ENCODE measurements at places on chromosomes 1 and 21.

- DNase-seq, result no peak
Observed at GRCh38 chr1:63898428-63899196, 124.8 kb downstream of the ROR1 start.

DNA sequence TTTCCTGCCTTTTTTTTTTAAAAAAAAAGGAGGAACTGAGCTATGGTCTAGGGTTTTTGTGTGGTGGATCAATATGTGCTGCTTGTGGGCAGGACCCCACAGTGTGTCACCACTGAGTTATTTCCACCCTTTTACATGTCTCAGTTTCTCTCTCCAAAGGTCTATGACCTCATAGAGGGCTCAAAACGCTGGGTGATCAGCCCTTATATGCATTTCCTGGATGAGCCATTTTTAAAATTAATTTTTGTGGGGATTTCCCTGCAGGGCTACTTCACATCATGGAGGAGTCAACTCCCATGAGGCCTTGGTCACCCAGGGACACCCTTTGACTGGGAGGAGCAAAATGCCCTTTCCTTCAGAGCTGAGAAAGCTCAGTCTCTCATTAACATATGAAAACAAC is 20.7 kb upstream of the HAO2 start:
- no peak for DNase-seq

DNA sequence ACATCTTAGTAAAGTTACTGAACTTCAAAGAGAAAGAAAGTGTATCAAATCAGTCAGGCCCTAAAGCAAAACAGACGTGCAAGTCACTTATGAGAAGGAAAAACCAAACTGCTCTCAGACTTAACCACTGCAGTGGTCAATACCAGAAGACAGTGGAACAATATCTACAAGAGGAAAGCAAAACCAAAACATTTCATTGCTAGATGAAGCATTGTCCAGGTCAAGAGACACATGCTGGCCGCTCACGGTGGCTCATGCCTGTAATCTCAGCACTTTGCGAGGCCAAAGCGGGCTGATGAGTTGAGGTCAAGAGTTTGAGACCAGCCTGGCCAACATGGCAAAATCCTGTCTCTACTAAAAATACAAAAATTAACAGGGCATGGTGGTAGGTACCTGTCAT is 82.0 kb upstream of the MROH9 start:
- DNase-seq, result no peak

GRCh38 chr1:17239420-17239819 is 9.5 kb upstream of the PADI3 start:
- no peak for DNase-seq

DNA sequence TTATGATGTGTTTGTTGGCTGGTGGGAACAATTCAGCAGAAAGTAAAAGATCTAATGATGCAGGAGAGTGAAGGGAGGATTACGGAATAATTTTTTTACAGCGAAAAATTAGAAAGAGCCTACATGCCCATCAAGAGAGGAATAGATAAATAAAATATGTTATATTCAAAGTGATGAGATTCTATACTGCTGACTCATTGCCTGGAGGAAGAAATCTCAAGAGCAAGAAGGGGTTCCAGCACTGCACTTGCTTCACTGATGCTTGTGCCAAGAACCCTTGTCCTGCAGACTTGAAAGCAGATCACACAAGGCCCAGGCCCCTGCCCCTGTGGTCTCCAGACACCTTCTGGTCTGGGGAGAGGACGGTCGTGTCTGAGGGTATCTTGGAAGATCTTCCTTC is 295.1 kb upstream of the POU3F1 start:
- no peak for DNase-seq

GRCh38 chr1:221074332-221074731 is 195.1 kb downstream of the HLX start:
- no peak for DNase-seq

GRCh38 chr1:43019226-43019625 is 60.6 kb upstream of the SLC2A1 start:
- DNase-seq, result no peak

DNA sequence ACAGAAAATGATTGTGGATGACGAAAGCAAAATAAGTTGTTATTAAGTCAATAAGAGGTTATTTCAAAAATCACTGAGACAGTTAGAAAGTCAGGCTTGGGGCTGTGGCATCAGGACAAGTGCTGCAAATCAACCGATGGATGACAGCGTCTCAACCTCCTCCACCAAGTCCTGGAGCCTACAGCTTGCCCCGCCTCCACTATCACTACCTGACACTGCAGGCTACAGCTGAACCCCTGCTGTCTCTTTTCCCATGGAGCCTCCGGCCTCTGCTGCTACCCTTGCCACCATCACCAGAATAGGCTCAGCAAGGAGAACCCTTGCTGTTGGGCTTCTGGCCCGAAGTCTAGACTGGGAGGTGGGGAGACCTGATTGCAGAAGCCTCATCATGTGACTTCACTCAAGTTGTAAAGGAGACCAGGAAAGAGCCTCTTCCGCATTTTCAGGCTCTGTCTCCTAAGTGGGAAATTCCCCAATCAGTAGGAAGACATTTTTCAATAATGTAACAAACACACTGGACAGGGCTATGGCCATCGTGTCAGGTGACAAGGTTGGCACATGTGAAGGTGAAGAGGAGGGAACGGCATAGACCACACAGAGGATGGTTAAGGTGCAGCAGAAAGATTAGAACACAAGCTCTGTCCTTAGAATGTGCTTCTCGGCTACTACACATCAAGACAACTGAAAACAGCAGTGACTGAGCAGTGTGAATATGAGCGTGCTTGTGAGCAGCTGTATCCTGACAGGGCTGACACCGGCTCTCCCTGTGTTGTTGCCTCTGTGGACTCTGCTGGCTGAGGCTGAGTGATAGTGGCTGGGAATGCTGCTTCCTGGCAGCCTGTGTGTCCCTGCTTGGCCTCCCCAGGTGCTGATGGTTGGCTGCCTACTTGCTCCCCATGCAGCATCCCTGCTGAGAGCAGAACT is 660.7 kb downstream of the PTPRU start:
- DNase-seq, result no peak

- DNase-seq, result no peak
Observed at GRCh38 chr1:239995281-239995680, 96.4 kb upstream of the FMN2 start.

- DNase-seq, result no peak
Observed at GRCh38 chr1:171742577-171742922, 685 bp upstream of the VAMP4 start.

GRCh38 chr21:33640697-33641351 is 717 bp downstream of the CRYZL1 start:
- DNase-seq, result no peak

DNA sequence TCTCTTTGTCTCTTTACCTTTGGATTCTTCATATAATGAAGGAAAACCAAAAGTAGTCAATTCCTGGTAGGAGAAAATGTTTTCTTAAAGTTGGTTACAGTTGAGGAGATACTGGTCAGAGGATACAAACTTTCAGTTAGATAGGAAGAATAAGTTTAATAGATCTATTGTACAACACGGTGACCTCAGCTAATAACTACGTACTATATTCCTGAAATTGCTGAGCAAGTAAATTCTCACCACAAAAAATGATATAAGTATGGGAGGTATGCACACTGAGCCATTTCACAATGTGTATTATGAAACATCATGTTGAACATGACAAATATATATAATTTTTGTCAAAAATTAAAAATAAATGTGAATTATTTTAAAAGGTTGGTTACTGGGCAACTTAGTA is 20.4 kb downstream of the SSX2IP start:
- no peak for DNase-seq

GRCh38 chr1:23211955-23212354 is 5.3 kb downstream of the HTR1D start:
- DNase-seq, result no peak

GRCh38 chr1:12405325-12406210 is 175.7 kb downstream of the VPS13D start:
- DNase-seq, result no peak

- no peak for DNase-seq
Observed at GRCh38 chr1:74324684-74325448, 89.7 kb downstream of the TNNI3K start.

DNA sequence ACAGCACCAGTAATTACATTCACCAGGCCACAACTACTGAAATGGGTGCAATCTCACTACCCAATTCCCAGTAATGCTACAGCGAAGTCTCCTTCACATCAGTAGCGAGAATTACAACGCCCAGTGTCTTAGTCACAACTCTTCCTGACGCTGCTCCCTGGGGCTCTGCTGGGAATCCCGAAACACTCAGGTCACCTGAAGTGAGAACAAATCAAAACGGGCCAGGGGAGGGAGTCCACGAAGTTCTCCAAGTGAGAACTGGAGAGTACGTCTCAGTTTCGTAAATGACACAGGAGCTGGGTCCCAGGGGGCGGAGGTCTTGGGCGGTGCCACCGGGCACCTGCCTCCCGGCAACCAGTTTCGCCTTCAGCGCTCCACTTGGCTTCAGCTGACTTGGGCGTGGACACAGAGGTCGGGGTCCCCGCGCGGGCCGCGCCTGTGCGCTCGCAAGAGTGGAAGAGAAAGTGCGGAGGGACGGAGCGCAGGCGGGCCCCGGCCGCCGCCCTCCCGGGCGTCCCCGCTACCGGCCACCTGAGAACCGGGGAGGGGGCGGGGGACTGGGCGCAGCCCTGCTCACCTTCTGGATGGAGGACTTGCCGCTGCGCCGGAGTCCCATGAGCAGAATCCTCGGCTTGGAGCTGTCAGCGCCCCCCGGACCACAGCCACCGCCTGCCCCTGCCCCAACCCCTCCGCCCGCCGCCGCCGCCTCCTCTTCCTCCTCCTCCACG is 575 bp downstream of the RRAGC start:
- peak; percentile 12 for DNase-seq

DNA sequence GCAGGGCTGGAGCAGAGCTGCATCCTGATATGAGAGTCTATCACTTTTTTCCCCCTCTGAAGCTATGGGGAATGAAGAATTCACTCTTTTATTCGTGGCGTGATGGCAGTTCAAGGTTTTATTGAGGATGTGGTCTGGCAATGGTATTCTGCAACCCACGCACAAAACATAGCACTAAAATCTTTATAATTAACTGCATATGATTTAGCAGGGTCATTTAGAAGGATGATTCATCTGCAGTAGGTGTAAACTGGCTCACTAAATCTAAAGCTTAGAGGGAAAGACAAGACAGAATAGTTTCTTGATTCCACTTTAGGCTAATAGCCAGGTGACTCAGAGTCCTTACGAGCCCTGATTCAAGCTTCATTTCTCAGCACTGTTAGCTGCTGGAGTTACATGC is 25.0 kb upstream of the CHRM3 start:
- DNase-seq, result no peak

DNA sequence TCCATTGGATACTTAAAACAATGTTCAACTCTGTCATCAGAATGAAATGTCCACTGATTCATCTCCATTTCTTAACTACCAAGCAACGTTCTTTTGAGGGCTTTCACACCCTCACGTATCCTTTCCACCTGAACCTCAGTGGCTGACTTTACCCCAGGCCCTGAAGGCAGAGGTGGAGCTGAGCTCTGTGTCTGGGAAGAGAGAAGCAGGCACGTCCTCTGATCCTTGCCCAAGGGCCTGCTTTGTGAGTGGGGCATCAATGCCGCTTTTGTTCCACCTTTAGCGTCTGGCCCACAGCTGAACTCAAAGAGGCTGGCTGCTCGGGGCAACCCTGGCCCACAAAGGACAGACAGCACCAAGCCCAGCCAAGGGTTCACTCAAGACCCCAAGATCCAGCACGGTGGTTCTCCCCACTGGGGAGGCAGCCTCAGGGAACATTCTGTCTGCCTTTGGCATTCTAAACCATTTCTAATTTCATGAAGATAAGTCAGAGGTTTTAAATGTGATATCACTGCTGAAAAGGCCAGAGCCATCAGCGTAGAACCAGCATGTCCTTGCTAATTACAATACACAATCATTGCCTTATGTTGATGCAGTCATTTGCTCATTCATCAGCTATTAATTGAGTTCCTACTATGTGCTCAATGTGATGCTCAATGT is 126.0 kb upstream of the UBE2U start:
- no peak for DNase-seq
